ENCODE measurements at places on chromosomes 6 and 20.

- DNase-seq, result no peak
These were observed 132.8 kb downstream of the DOK5 start for GRCh38 chr20:54608039-54608745.

GRCh38 chr6:52649536-52650160 is 21.3 kb upstream of the TMEM14A start:
- no peak for DNase-seq

DNA sequence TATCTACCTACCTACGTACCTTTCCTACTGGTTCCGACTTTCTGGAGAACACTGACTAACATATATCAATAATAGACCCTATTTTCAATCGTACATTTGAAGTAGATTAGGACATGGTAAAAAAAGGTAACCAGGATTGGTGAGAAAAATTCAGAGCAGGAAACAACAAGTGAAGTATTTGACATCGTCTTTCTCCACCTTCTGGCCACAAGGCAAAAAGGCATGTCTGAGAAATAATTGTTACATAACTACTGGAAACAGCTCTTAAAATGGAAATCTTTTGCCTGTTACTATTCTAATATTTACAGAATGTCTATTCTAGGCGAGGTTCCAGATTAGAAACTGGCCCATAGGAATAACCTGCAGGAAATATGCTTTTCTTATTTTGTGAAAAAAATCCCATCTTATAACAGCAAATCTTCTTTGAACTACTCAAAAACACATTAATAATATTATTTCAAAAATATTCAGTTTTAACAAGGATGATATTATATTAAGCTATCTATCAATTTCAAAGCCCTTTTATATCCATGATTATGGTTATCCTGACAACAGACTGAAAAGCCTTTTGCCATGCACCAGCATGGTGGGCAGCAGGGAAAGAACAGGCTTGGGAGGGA is 80.8 kb downstream of the RCAN2 start:
- no peak for DNase-seq

DNA sequence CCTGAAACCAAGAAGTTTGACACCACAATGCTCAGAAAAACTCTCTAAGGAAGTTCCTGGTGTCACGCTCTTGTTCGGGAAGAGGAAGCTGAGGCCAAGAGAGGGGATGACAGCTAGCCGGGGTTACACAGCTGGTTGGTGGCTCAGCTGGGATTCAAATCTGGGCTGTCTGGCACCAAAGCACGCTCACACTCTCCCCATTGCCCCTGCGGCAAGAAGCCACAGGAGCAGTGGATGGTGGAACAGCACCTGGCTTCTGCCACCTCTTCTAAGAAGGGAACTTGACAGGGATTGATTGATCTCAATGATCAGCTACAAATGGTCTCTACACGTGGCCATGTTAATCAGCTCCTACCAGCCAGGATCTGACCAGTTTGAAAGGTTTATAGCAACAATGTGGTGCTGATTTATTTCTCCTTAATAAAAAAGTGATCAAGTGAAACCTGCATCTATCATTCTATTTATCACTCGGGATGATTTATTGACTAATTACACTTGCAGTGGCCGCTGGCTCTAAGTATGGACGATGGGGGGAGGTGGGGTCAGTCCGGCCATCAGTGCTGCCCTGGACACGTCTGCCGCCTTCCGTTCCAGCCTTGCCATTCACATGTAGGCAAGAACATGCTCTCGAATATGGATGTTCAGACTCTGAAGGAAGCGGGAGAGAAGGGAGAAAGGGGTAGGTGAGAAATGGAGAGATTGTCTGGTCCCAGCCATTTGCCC is 71.9 kb upstream of the TOP1 start:
- DNase-seq, result no peak

- DNase-seq, result peak; percentile 4
These were observed 284.5 kb upstream of the GJE1 start for GRCh38 chr6:141848029-141848890.

GRCh38 chr20:35599776-35600120 is 15.9 kb upstream of the SPAG4 start:
- DNase-seq, result no peak

DNA sequence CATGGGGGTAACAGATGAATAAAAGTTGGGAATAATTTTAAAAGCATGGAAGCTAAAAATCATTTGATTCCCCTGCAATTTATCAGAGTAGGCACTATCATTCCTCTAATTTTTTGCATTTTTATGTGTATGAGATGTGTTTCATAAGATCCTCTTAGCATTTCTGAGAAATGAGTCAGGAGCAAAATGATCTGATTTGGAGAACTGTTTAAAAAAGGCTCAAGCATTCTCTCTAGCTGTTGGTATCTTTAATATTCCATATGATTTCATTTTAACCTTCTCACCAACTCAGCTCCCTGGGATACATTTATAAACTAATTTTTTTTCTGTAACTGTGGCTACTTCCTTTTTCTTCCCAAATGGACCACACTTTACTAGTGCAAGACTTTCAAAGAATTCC is 60.9 kb downstream of the MCHR2 start:
- DNase-seq, result no peak

DNA sequence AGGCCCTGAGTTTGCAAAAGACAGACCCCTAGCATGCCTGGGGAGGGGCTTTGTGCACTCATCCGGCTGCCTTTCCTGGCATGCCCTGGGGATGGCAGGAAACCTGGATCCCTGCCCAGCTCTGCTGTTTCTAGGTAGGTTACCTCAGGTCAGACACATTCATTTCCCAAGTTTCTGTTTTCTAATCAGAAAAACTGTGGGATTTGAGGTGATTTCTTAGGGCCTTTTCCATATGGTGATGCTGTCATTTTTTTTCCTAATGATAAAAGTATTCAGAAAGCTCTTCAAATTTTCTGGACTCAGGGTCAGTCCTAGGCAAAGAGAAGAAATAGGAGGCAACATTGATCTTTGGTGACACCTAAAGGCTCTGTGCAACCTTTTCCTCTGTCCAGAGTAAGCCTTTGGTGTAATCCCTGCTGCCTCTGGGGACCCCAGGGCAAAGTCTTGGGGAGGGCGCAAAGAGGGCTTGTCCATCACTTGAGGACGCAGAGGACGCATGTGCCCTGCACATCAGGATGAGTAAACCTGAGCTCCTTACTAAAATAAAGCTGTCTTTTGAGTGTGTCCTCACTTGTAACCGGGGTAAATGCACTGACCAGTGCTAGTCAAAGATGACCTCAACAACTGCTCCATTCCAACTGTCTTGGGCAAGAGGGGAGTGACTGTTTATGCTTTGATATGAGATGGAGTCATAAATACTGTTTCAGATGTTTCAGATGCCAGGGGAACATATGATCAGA is 13.5 kb upstream of the TRAM2 start:
- DNase-seq, result no peak

- no peak for DNase-seq
These were observed 25.8 kb upstream of the TNFRSF21 start for GRCh38 chr6:47335466-47335865.

DNA sequence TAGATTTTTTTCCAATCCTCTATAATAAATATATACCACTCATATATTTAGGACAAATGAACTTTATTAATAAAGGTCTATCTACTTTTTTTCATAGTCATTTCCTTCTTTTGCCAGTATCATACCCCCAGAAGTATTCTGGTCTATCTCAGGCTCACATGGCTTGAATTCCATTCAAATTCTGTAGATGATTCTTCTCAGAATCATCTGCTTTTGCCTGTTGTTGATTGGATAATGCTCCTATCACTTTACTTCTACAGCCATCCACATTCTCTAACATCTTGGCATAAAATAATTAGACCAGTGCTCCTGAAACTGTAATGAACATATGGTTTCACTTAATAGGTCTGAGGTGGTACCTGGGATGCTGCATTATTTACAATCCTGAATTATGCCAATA is 121.2 kb downstream of the GFRAL start:
- DNase-seq, result no peak

GRCh38 chr6:40957616-40958492 is 81.2 kb downstream of the UNC5CL start:
- no peak for DNase-seq

GRCh38 chr6:36224918-36225461 is 28.4 kb downstream of the BRPF3 start:
- no peak for DNase-seq

DNA sequence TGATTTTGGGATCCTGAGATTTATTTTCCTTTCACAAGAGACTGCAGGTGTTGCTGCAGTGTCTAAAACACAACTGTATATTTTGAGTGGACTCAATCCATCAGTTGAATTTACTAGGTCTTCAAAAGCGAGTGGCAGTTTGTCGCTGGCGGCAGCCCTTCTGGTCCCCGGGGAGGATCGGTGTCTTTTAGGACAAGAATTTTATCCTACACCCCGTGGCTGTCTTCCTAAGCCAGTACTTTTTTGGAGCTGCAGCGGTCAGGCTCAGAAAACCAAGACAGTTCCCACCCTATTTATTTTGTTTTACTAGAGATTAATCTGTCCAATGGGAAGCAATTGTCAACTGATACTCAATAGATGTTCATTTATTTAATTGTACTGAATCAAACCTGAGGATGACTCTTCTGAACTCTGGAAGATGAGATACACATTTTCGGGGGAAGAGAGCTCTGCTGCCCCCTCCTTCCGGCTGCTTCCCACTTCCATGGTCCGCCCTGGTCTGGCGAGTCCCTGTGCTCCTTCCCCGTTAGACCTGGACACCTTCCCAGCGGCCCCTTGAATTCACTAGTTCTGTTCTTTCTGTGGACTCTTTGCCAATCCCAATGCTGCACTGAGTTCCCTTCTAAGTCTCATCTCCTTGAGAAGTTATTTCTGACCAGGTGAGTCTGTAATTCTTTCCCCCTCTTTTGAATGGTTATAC is 90.6 kb downstream of the ERMARD start:
- no peak for DNase-seq

DNA sequence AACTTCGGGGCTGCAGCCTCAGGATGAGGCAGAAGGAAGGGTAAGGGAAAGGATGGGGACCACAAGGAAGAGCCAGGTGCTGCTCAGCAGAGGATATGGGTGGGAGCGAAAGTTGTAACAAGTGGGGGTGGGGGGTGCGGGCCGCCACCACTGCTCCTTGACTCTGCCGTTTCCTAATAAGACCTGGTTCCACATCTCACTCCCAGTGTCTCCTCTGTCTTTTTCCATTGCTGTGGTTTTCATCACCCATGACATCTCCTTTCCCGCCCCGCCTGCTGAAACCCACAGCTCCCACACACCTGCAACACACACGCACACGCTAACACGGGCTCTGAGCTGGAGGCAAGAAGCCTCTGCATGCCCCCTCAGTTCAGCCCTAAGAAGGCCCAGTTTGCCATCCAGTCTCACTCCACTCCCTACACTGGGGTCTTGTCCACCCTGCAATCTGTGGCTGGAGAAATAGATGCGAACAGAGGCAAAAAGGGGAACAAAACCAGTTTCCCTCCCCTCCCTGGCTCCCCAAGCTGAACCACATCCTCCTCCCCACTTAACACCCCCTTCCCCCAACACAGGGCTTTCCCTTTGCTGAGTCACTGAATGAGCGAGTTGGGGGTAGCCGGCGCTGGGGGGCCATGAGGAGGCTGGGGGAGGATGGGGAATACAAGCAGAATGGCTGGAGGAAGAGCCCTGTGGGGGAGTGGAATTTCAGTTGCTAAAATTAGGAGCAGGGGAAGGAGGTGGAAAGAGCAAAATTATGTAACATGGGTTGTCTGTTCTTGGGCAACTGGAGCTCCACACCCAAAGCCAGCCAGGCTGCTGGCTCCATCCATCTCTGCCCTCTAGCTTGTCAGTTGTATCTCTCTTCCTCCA is 11.5 kb downstream of the NFKBIL1 start:
- DNase-seq, result peak; percentile 45

DNA sequence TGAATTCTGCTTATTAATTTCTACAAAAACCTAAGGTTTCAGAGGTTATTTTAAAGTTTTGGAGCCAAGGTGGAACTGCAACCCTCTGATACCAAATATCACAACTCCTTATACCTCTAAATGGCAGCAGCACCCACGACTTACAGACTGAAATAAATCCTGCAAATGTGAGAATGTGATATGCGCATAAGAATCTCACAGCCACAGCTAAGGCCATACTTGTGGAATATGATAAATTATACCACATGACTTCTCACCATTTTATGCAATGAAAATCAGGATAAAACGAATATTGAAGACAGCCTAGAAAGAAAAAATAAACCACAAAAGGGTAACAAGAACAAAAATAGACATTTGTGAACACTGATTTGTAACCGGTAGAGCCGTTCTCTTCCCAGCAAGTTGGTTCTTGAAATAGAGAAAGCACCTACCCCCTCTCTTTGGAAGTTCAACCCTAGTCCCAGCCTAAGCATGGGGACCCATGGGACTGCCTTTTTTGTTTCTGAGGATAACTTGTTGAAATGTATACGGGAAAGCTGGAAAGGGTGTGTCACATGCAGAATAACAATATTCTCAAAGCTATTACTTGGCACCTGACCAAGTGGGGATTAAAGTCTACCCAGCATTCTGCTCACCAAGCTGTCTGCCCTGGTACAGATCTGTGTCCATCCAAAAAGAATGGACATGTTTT is 47.1 kb upstream of the MCM9 start:
- no peak for DNase-seq

DNA sequence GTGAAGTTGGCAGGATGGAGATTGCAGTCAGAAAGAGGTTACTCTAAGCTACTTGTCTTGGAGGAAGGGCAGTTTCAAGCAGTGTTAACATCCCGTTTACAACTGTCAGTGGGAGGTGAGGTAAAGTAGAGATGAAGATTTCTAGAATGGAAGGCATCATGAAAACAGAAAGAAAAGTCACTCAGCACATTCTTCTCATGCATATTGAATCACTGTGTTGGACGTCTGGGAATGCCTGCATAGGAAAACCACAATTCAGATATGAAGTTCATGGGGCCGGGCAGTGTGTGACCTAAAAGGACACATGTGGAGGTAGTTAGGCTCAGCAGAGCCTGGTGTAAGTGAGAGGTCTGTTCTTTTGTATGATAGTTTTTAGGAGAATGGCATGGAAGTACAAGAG is 73.5 kb upstream of the LAMP5 start:
- DNase-seq, result no peak

DNA sequence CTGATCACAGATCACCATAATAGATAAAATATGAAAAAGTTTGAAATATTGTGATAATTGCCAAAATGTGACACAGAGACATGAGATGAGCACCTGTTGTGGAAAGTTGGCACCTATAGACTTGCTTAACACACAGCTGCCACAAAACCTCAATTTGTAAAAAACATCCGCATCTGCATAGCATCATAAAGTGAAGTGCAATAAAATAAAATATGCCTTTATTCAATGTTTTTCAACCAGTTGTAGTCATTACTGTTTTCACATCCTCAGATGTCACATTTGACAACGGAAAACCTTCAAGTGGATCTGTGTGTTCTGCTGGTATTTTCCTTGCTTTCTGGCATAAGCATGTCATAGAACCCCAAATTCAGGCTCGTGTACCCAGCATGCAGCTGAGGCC is 50.2 kb upstream of the IFNGR1 start:
- DNase-seq, result no peak

Data from stimulated activated CD8-positive, alpha-beta memory T cell treated with anti-CD3 and anti-CD28 coated beads, Interleukin-12 subunit alpha, Interleukin-12 subunit beta, amount 100 ng/mL, for 1 hour (primary cell).